ENCODE measurements at places on chromosomes 5 and 9. TPM values are rescaled to one million over a fixed set of nuclear protein-coding genes. Genes with fewer than 3 reads are reported as not detected.
A peak's percentile ranks its signal among the peaks of the same experiment; 100 is the strongest.

Gene CNTFR
- 2.1 TPM for total RNA-seq

Gene FCN2
- not detected for total RNA-seq

Gene RNF208
- 23.9 TPM for total RNA-seq

GRCh38 chr9:113695901-113696300, 180.2 kb upstream of the ZNF618 start:
- DNase-seq, result no peak

DNA sequence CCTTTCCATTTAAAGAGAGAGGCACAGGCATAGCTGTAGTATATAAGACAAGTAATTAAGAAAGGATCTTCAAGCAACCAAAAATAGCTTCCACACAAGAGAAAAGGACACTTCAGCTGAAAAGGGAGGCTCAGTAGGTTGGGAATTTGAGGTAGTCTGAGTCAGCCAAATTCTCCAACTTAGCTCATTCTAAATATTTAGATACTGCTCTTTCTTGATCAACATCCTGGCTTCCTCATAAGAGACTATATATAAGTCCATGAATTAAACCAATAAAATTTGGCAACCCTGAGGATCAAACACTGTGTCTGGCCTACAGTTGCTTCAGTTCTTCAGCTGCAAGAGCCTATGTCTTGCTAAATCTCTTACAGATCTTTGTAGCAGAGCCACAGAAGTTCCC, 17.8 kb downstream of the HINT1 start:
- DNase-seq, result no peak

- no peak for DNase-seq
Observed at GRCh38 chr9:83451308-83451707, 86.9 kb downstream of the FRMD3 start.

DNA sequence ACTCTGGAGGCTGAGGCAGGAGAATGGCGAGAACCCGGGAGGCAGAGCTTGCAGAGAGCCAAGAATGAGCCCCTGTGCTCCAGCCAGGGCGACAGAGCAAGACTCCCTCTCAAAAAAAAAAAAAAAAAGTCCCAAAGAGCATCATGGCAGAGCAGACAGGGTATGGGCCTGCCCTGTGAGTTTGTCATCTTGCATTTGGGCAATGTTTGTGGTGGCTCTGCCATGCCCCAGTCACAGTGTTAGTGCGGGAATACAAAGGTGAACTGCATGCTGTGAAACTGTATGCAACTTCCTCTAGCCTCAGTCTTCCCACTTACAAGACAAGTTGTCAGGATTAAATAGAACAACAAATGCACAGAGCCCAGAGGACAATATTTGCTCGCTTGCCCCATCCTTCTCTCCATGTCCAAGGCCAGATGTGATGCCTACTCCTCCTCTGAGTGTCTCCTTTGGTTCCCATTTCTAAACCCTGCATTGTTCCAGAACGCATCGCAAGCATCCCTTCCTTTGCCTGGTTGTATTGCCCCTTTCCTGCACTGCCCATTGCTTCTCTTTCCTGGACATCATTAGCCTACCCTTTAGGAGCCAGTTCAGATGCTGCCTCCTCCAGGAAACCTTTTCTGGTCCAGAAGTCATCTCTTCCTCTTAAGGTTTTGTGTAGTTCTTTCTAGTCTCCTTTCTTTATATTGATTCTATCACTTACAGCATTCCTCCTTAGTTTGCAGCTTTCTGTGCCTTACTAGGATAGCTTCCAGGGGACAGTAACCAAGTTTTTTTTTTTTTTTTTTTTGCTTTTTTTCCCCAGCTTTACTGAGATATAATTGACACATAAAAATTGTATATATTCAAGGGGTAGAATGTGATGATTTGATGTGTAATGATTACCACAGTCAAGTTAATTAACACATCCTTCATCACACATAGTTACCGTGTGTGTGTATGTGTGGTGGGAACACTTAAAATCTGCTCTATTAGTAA, 69.0 kb upstream of the TNFAIP8 start:
- no peak for DNase-seq

- DNase-seq, result no peak
Observed at GRCh38 chr5:152601806-152602732, 197.0 kb upstream of the NMUR2 start.

- DNase-seq, result no peak
Observed at GRCh38 chr9:72772661-72773060, 180.2 kb downstream of the ALDH1A1 start.

DNA sequence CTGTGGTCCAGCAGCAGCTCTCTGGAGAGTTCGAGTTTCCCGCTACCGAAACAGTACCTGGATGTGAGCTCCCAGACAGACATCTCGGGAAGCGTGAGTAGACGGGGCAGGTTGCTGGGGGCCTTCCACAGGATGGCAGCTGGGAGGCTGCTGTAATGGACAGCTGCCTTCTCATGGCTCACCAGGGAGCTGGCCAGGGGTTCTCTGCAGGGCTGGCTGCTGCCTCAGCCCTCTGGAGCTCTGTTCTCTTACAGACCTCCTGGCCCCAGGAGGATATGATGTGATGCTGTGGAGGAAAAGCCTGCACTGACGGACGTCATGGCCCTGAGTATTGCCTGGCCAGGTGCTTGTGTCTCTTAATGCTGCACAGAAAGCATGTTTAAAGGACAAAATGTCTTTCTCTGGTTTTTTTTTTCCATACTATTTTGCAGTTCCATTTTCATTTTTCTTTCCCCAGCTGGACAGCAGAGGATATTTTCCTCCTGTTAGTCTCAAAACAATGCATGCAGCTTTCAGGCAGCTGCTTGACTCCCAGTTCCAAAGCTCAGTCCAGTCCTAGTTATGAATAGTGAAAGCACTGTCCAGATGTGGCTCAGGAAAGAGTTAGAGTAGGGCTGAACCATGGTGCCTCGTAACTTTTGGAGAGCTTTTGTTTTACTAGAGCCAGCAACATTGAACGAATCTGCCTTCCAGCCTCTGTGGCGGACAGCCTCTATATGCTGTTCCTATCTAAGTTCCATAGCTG, 77.5 kb upstream of the RARS1 start:
- DNase-seq, result peak; percentile 13

- DNase-seq, result no peak
Observed at GRCh38 chr5:84862132-84862531, 477.5 kb upstream of the EDIL3 start.

Data from heart right ventricle (tissue), 16 donors.